ENCODE measurements at places on chromosomes 3 and 15.

GRCh38 chr3:194072691-194073279, 63.2 kb upstream of the HES1 start:
- DNase-seq: no peak

DNA sequence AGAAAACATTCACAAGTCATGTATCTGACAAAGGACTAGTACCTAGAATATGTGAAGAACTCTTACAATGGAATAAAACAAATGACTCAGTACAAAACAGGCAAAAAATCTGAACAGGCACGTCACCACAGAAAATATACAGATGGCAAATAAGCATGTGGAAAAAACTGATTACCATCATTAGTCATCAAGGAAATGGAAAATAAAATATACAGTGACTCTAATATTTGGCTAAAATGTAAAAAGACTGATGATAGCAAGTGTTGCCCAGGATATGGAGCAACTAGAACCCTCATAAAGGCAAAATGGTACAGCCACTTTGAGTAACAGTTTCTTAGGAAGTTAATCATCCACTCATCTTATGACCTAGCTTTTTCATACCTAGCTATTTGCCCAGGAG, 95.8 kb upstream of the ABHD17C start:
- DNase-seq: no peak

DNA sequence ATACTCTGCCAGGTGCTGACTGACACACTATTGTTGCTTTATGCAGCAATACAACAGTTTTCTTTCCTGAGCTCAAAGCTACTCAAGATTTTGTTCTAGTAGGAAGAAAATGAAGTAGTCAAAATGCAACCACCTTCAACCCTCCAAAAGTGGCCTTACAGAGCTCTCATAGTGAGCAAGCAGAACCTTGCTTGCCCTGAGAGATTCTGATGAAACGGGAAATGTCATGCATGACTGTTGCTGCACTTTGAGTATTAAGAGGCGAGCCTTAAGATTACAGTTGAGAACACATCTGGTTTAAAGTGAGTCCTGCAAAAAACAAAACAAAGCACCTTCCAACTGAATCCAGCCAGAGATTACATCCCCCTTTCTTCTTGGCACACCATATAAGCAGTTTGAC, 29.7 kb downstream of the MINDY4B start:
- DNase-seq: no peak

- DNase-seq: no peak
Measured at GRCh38 chr3:111662907-111663306, 67.8 kb upstream of the ZBED2 start.

- DNase-seq: no peak
Measured at GRCh38 chr15:30650012-30650929, 24.3 kb downstream of the ARHGAP11B start.
